ENCODE measurements at places on chromosomes 13 and 19.

DNA sequence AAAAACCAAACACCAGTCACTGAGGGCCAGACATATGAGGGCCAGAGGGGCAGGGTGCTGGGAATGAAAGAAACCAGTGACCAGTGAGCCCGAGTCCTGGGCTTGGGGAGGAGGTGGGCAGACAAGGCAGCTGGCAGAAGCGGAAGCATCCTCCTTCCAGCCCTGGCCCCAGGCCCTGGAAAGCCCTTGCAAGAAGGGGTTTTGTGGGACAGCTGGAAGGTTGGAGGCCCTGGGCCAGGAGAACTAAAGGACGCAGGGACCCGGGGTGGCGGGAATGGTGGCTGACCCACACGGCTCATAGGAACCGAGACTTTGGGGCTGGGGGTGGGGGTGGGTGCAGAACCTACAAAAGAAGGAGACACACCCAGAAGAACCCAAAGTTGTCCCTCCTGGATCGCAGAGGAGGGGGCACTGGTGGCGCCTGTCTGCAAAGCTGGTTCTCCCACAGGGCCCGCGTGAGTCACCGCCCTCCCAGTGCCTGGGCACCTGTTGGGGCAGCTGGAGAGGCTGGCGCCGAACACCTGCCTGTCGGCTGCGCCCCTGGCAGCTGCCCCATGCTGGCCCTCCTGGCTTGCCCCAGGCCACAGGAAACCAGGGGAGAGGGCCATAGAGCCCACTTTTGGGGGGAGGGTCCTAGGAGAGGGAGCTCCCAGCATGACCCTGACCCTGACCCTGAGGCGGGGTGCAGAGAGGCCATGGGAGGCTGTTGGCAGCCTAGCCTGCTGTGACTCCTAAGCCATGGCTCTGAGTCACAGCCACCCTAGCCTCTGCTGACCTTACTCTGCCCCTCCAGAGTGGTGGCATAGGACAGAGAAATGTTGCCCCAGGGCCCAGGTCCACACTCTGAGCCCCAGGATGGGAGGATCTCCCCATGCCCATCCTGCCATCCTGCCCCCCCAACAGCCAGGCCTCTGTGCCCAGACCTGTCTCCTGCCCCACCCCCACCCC is 802 bp downstream of the DMPK start:
- no peak for DNase-seq

- no peak for DNase-seq
Observed at GRCh38 chr13:24032674-24033073, 127.8 kb upstream of the SPATA13 start.

DNA sequence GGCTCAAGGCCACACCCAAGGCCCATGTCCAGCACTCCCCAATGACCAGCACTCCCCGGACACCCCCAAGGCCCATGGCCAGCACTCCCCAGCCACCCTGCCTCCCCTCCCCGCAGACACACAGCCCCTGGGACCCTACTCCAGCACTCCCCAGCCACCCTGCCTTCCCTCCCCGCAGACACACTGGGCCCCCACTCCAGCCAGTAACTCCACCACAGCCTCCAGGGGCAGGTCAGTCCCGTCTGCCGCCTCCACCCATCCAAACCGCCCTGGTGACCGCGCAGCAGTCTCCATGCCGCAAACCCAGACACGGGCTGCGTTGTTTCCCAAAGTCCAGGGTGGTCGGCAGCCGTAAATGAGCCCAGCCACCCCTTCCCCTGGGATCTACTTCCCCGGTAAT is 70.7 kb downstream of the SPACA7 start:
- DNase-seq: no peak

GRCh38 chr13:47796816-47797215 is 204.3 kb downstream of the SUCLA2 start:
- DNase-seq: no peak

DNA sequence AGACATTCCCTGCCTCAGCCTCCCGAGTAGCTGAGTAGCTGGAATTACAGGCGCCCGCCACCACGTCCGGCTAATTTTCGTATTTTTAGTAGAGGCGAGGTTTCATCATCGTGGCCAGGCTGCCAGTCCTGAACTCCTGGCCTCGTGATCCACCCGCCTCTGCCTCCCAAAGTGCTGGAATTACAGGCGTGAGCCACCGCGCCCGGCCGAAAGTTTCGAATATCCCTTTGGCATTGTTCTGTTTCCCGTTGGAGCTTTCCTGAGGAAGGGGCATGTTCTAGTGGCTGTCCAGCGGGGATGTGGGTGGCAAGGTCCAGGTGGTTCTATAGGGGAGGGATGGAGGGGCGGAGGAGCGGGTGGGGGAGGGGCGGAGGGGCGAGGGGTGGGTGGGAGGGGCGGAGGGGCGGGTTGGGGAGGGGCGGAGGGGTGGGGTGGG is 2.1 kb upstream of the BSG start:
- no peak for DNase-seq

DNA sequence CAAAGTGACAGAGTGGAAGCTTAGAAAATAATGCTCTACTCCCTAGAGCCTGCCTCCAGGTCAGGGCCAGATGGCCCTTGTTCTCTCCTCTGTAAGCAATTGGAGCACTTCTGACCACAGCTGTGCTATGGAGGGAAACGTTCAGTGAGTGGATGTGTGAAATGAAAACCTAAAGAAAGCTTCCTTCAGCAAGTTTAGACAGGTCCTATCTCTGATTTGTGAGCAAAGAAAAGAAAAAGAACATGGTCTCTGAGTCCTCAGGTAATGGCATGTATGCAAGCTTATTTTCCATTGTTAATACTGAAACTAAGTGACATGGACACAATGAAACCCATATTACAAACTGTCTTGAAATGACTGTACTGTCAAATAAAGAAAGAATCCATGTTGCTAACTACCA is 1486.8 kb downstream of the EFNB2 start:
- DNase-seq: no peak

- DNase-seq: no peak
Observed at GRCh38 chr19:46015687-46016425, 7.0 kb downstream of the PGLYRP1 start.

DNA sequence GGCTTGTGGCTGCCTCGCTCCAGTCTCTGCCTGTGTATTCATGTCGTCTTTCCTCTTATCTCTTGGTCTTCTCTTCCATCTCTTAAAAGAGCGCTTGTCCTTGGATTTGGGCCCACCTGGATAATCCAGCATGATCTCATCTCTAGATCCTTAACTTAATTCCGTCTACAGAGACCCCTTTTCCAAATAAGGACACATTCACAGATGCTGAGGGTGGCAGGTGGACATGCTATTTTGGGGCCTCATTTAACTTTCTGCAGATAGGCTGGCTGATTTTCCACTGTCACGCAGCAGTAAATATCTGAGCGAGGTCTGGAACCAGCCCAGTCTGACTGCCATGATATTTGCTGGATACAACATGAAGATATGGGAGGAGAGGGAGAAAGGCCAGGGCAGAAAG is 41.5 kb upstream of the TSHZ3 start:
- DNase-seq: no peak

DNA sequence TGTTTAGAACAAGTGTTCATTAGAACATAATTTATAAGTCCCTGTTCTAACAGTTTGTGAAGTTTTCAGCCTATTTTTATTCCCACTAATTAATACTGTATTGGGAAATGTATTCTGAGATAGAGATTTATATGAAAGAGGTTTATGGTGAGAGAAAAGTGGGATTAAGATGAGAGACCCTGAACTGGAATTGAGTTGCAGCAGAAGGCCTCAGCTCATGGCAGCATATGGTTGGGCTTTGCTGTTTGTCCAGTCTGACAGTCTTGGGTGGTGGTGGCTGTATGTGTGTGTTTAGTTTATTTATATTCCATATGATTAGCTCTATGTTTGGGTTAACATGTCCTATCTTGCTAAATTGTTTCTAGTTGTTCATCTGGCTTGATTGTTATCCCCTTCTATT is 575.1 kb downstream of the SLITRK5 start:
- no peak for DNase-seq

GRCh38 chr19:16361254-16361653 is 36.6 kb downstream of the KLF2 start:
- peak; percentile 44 for DNase-seq

DNA sequence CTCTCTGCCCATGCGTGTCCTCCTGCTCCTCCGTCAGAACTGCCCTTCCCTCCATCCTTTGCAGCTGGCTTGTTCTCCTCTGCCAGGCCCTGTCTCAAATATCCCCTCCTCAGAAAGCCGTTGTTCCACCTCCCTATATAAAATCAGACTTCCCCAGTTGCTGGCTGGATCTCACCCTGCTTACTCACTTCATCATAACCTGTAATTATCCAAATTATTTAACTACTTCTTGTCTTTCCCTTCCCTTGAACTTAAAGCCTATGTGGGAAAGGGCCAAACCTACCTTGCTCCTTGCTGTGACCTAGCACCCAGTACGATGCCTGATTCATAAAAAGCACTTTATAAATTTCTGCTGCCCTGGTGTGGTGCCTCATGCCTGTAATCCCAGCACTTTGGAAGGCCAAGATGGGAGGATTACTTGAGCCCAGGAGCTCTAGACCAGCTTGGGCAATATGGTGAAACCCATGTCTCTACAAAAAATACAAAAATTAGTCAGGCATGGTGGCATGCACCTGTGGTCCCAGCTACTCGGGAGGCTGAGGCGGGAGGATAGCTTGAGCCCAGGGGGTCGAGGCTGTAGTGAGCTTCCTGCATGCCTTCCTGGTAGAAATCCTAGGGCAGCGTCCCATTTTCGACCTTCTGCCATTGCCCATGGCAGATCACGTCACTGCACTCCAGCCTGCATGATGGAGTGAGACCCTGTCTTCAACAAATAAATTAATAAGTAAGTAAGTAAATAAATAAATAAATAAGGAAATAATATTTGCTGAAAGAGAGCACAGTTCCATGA is 39.5 kb upstream of the ZNF536 start:
- DNase-seq: no peak

GRCh38 chr19:38307076-38307475 is 3.0 kb downstream of the C19orf33 start:
- no peak for DNase-seq

DNA sequence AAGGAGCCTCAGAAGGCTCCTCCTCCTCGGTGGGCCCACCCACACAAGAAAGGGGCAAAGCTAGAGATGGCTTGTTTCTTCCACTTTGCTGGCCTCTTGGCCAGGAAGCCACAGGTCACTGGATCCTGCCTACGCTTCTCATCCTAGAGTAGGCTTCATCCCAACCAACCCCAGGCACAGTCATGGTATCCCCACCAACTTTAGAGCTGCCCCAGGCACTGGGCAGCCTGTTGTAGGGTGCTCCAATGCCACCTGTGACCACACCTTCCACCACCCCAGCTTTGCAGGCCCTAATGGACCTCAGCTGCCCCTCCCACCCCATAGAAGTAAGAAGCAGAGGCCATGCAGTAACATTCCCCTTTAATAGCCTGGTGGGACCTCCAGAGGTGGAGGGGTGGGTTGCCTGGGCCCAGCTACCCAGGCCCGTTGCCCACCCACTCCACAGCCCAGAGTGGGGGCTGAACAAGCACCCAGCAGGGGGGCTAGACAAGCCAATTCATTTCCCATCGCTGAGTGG is 522 bp upstream of the CHMP2A start:
- DNase-seq: no peak

- no peak for DNase-seq
Observed at GRCh38 chr13:70087247-70087646, 20.4 kb upstream of the ATXN8OS start.

- no peak for DNase-seq
Observed at GRCh38 chr19:1182068-1182467, 8.0 kb upstream of the SBNO2 start.

- no peak for DNase-seq
Observed at GRCh38 chr13:113449693-113450347, 3.5 kb downstream of the ADPRHL1 start.

- DNase-seq: no peak
Observed at GRCh38 chr19:38911388-38912001, 491 bp downstream of the CCER2 start.

GRCh38 chr13:72643311-72643989 is 84.0 kb downstream of the MZT1 start:
- DNase-seq: peak; percentile 49

- DNase-seq: no peak
Observed at GRCh38 chr13:101529422-101529821, 76.9 kb downstream of the ITGBL1 start.

- DNase-seq: no peak
Observed at GRCh38 chr13:90869580-90869979, 477.9 kb upstream of the MIR17HG start.

- DNase-seq: no peak
Observed at GRCh38 chr13:42946927-42947326, 45.1 kb downstream of the EPSTI1 start.

DNA sequence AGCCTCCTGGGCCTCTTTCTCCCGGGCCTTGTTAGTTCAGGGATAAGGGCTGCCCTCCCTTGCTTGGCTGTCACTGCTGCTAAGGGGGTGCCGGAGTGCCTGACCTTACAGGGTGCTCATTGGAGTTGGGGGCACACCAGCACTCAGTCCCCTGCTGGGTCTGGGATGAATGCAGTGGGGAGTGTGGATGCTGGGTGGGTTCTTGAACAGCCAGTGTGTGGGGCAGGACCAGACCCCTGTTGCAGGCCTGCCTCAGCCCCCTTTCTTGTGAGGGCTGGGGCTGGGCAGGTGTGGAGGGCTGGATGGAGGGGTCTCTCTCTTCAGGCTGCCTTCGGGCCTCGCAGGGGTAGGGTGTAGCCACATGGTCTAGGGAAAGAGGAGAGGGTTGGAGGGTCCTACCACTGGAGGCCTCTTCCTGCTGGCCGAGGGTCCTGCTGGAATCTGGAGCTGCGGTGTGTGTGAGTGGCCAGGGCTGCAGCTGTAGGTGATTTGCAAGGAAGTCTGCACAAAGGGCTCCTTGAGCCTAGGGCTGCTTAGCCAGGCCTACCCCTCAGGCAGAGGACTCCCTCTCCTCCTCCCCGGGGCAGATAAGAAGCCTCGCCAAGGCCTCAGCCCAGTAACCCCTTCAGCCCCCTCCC is 3.2 kb downstream of the CEBPA start:
- DNase-seq: no peak

DNA sequence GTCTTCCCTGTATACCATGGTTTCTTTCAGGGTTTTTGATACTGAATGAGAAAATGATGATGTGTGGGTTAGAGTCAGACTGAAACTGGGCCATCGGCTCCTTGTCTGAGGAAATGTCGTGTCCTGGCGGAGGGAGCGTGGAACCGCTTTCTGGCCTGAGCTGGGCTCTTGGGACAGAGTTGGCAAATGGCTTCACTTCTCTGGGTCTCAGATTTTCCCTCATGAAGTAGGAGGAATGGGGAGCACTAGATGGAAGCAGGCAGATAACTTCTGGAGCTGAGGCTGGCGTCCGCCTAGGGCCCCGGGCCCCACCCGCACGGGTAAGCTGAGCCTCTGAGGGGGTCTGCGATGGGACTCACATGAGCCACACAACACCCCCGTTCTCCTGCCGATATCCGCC is 133.3 kb upstream of the WASF3 start:
- DNase-seq: no peak

DNA sequence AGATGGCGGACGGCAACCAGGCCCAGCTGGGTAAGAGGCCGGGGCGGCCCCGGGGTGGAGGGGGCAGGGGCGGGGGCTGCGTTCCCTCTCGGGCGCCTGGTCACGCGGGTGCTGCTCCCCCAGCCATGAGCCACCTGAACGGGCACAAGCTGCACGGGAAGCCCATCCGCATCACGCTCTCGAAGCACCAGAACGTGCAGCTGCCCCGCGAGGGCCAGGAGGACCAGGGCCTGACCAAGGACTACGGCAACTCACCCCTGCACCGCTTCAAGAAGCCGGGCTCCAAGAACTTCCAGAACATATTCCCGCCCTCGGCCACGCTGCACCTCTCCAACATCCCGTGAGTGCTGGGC is 11.1 kb downstream of the PTBP1 start:
- DNase-seq: no peak

GRCh38 chr13:112179995-112180394 is 113.0 kb downstream of the SOX1 start:
- no peak for DNase-seq

- no peak for DNase-seq
Observed at GRCh38 chr13:52599037-52599847, 43.0 kb upstream of the HNRNPA1L2 start.

Data from lung (tissue), 17 donors.